ENCODE measurements at places on chromosomes 6 and 20. TPM values are rescaled to one million over a fixed set of nuclear protein-coding genes. Genes with fewer than 3 reads are reported as not detected.

Gene MYMX
- not detected for total RNA-seq

Gene RAD21L1
- total RNA-seq: not detected

Gene C6orf58
- total RNA-seq: not detected

Gene KCNQ2
- not detected for total RNA-seq

Gene RFX6
- not detected for total RNA-seq

Gene BPIFB2
- total RNA-seq: not detected

Gene ULBP2
- total RNA-seq: 3.3 TPM

Gene KIFC1
- not detected for total RNA-seq

- no peak for DNase-seq
These were observed 247.9 kb downstream of the ERMARD start for GRCh38 chr6:169999367-169999766.

DNA sequence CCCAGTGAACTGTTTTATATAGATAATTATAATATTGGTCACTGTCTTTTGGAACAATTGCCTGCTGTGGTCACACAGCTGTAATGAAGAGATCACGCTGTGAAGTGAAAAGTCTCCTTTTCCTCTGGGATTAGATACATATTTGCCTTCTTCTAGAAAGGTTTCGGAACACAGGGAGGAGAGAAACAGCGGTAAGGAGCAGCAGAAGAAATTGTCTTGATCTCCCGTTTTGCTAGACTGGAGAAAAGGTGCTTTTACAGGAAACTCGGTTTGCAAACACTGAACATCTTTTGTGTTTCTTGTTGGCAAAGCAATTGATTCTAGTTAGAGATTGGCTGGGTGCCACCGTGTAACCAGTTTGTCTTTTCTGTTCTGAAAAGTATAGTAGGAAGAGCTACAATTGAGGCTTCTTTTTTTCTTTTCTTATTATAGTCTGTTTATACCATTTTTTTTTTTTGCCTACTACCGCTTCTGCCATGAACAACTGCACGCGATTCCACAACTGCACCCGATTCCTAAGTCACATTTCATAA lies 404.1 kb upstream of the ID4 start:
- no peak for DNase-seq

DNA sequence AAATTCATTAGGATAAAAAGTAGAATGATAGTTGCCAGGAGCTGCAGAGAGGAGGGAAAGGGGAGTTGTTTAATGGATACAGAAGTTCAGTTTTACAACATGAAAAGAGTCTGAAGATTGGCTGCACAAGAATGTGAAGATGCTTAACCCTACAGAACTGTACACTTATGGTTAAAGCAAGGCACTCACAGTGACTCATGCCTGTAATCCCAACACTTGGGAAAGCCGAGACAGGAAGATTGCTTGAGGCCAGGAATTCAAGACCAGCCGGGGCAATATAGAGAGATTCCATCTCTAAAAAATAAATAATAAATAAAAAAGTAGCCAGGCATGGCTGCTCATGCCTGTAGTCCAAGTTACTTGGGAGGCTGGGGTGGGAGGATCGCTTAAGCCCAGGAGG lies 174.0 kb downstream of the TASP1 start:
- no peak for DNase-seq

DNA sequence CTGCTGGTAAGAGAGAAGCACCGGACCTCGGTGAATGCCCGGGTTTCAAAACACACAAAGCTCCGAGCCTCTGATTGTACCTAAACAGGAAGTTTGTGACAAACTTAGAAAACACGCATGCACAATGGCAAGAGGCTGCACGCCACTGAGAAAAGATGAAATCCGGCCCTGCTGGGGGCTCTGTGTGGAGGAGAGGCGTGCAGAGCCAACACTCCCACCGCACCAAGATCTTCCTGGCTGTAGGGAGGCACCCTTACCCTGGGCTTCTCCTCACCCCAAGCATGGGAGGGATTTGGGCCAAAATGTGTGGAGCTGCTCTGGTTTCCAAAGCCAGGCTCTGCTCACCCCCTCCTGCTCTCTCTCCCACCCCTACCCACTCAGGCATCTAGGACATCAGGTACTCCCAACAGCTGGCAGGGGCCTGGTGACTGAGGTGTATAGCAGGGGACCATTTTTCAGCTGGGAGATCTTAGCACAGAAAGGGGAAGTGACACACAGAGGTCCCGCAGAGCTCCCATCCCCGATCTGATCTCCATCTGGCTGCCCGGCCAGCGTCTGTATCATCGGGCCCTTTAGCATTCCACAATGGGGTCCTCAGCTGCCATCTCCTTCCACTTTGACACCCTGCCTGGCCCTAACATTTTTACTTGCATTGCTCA lies 84.2 kb downstream of the TRERF1 start:
- no peak for DNase-seq

DNA sequence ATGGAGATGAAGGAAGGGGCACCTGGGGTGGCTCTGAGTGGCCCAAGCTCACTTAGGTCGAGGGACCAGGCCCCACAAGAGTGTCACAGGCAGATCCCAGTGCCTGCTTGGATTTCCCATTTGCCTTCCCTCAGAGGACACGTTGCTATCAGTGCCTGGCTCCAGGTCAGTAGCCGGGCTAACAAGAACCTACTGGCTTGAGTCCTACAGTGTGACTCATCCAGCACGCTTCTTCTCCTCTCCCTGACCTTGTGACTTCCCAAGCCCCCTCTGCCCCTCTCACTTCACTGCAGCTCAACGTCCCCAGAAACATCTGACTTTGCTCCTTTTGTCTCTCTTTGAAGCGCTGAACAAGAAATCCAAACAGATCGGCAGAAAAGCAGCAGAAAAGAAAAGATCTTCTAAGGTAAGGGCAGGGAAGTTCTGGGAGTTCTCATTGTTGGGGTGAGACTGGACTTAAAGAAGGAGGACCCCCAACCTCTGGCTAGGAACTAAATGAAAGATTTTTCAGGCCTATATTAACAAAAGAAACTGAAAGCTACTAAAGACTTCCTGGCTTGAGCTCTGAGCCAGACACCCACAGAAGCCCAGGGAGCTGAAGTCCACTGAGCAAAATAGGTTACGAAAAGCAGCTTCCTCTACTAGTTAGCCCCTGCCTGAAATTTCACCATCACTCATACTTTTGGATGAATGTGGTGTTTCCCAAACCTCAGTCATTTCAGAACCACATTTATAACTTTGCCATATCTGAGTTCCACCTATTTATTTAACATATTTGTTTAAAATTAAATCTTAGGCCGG lies 21.5 kb downstream of the ASIP start:
- peak; percentile 69 for DNase-seq

DNA sequence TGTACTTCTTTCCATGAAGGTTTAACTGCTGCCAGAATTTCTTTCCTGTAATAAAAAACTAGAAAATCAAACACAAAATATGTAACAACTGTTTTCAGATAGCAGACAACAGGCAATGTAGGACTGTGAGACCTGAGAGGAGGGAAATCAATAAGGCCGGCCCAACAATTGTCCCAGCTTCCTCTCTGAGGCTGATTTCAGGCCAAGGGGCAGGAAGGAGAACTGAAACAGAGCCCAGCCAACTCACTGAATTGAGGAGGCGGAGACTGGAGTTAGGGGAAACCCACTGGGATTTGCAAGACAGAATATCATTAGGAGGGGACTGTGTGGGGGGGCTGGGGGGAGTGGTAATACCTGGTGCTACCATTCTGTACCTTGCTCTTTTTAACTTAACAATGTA lies 42.2 kb downstream of the FLRT3 start:
- DNase-seq: no peak

DNA sequence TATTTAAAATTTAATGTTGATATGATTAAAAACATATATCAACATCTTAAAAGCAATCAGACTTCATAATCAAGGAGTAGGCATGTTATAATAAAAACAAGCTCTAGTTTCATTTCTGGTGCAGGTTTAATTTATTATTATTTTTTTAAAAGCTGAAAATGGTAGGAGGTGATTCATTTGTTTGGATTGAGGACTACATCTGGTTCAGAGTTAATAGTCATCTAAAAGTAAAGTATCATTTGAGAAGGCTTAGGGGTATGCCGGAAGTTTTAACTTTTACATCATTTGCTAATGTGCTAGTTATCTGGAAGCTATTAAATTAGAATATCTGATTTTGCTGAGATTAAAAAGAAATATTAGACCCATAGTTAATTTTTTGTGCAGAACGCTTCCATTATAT lies 169.5 kb upstream of the LAMA2 start:
- DNase-seq: peak; percentile 31

Measured in fibroblast of the aortic adventitia (primary cell).